Stimulated activated CD4-positive, alpha-beta T cell treated with anti-CD3 and anti-CD28 coated beads, Interleukin-12 subunit alpha, Interleukin-12 subunit beta, amount 100 ng/mL, for 24 hours (primary cell): ENCODE measurements at places on chromosomes 5 and 9.
A peak's percentile ranks its signal among the peaks of the same experiment; 100 is the strongest.

DNA sequence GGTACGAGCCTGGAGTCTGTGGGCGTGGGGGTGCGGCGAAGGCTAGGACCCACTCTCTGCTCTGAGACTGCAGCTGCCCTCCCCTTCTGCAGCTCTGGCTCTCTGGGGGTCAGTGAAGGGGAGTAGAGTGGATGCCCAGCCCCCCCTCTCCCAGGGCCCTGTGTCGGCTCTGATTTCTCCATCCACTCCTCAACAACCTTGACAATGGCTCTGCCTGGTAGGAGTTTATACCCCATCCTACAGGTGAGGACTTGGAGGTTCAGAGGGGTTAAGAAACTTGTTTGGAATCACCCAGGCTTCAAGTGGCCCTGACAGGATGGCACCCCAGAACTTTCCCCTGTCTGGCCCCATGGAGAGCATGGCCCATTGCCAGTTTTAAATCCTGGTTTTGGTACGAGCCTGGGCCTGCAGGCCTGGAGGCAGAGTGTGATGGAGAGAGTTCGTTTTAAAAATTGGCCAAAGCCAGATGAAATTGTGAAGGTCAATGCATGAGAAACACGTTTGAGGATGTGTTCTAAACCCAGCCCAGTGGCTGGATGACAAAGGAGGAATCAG lies 22.3 kb downstream of the NCS1 start:
- no peak for DNase-seq

DNA sequence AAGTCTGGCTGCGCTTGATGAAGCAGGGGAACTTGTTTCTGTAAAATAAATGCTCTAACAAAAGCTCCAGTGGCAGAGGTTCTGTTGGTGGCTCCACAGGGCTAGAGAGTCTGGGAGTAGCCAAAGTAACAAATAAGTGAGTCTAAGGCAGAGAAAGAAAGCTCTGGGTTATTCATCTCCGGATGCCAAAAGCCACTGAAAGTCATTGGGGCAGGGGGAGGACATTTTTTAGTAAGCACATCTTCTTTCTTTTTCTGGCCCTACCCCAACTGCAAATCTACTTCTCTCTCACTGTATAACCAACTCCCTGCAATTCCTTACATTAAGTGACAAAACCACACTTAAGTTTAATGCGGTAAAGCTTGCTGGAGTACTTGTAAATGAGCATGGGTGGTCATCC lies 141.6 kb downstream of the INSYN2B start:
- DNase-seq, result no peak

DNA sequence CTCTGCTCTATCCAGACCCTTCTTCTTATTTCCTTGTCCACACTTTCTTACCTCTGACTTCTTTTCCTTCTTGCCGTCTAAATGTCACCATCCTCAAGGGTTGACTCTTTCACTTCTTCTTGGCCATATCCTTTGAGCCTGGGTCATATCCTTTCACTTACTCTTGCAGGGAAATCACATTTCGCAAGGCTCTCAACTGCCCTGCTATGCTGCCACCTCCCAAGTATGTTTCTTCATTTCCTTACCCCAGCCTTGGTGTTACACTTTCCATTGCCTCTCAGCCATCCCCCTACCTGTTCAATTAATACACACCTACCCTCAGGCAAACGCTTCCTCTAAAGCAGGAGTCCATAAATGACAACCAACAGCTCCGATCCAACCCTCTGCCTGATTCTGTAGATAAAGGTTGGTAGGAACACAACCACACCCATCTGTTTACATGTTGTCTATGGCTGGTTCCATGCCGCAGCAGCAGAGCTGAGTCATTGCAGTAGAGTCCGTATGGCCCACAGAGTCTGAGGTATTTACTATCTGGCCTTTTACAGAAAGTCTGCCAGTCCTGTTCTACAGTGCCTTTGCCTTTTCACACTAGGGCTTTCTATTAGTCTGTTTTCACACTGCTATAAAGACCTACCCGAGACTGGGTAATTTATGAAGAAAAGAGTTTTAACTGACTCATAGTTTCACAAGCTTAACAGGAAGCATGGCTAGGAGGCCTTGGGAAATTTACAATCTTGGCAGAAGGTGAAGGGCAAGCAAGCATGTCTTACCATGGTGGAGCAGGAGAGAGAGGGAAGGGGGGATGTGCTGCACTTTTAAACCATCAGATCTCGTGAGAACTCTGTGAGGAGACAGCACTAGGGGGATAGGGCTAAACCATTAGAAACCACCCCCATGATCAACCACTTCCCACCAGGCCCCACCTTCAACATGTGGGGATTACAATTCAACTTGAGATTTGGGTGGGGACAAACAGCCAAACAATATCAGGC lies 97.9 kb downstream of the SV2C start:
- DNase-seq, result no peak

DNA sequence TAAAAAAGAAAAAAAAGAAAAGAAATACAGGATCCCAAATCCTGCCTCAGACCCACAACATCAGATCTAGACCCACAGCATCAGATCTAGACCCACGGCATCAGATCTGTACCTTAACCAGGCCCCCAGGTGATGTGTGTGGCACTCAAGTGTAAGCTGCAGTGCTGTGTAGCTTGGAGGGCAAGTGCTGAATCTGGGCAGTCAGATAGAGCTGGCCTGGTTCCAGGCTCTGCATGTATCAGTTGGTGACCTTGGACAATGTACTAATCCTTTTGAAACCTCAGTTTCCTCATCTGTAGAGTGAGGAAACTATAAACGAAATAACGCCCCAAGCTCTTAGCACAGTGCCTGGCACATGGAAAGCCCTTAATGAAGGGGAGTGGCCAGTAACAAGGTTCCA lies 16.7 kb downstream of the COL15A1 start:
- no peak for DNase-seq

GRCh38 chr9:76684213-76684612 lies 80.0 kb upstream of the PCA3 start:
- no peak for DNase-seq

- DNase-seq, result no peak
Measured at GRCh38 chr5:58011301-58011700, 448.6 kb downstream of the PLK2 start.

- no peak for DNase-seq
Measured at GRCh38 chr9:91162784-91163443, 198.8 kb downstream of the AUH start.

GRCh38 chr9:89311346-89312221 lies 589 bp downstream of the CKS2 start:
- no peak for DNase-seq

DNA sequence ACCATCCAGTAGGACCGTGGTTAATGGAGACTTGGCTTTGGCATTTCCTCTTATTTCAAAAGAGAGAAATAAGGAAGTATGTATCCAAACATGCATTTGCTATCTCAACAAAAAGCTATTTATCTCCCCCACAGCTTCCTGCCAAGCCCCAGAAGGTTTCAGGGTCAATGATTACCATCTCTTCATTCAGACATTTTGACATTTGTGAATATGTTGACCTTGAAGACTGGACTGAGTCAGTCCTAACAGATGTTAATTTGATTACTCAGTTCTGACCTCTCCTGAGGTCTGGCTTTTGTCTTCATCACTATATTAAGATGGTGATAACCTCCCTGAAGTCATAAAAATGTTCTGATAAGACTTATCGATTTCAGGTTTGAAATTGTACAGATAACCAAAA lies 479.4 kb downstream of the AGTPBP1 start:
- no peak for DNase-seq

DNA sequence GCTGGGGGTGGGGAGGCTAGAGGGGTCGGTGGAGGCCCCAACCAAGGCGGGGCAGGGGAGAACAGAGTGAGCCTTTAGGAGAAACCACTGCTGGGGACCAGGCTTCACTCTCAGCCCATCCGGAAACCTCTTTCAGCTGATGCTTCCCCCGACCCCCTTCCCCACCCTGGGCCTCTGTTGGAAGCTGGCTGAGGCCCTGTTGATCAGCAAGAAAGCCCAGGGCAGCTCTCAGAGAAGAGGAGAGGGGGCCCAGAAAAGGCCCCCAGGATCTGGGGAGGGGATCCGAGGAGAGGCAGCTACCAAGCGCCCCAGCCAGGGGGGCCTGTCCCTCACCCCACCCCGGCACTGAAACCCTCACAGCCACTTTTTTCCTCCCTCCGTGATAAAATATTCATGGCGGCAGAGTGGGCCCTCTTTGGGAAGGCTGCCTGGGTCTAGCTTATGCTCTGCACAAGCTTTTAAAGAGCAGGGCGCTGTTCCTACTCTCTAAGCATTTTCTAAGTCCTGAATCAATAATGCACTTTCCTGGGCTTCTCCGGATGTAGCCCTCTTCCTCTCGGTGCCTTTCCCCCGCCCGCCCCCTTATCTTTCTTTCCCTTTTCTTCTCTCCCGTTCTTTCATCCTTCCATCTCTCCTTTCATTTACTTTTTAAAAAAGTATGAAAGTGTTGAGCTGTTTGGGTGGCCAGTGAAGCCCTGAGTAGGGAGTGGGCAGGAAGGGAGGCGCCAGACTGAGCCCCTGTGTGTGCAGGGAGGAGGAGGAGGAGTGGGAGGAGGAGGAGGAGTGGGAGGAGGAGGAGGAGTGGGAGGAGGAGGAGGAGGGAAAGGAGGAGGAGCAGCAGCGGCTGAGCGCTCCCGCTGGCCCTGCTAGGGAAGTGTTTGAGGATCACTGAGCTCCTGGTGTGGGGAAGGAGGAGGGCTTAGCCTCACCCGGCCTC lies 23.5 kb downstream of the NTNG2 start:
- no peak for DNase-seq

GRCh38 chr5:151497391-151498002 lies 50.1 kb downstream of the SLC36A1 start:
- no peak for DNase-seq

GRCh38 chr5:132825033-132825833 lies 5.2 kb downstream of the SHROOM1 start:
- no peak for DNase-seq

GRCh38 chr5:32585122-32585445 lies 273 bp upstream of the SUB1 start:
- DNase-seq, result no peak

DNA sequence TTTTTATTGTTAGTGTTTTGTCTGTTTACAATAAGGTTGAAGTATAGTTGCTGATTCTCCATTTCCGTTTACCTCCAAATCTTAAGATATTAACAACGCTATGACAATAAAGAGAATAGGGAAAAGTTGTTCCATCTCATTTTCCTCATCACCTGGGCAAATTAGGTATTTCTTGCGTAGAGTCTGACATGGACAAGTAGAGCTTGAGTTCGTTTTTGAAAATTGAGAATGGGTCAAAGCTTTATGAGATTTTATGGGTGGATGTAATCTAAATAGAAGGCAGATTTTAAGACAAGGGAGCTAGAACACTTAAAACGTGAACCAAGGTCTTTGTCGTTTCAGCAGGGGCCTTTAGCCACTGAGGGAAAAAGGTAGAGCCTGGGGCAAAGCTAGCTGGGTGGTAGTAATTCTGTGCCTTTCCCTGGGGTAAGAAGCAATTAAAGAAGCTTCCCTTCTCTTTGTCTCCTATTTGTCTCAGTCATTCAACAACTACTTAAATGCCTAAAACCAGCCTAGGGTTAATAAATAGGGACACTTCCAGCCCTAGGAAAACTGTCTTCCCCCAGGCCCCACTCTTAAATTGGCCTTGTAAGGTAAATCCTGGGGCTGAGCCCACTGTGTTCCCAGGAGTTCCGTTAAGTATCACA lies 551 bp upstream of the CAAP1 start:
- DNase-seq, result no peak

DNA sequence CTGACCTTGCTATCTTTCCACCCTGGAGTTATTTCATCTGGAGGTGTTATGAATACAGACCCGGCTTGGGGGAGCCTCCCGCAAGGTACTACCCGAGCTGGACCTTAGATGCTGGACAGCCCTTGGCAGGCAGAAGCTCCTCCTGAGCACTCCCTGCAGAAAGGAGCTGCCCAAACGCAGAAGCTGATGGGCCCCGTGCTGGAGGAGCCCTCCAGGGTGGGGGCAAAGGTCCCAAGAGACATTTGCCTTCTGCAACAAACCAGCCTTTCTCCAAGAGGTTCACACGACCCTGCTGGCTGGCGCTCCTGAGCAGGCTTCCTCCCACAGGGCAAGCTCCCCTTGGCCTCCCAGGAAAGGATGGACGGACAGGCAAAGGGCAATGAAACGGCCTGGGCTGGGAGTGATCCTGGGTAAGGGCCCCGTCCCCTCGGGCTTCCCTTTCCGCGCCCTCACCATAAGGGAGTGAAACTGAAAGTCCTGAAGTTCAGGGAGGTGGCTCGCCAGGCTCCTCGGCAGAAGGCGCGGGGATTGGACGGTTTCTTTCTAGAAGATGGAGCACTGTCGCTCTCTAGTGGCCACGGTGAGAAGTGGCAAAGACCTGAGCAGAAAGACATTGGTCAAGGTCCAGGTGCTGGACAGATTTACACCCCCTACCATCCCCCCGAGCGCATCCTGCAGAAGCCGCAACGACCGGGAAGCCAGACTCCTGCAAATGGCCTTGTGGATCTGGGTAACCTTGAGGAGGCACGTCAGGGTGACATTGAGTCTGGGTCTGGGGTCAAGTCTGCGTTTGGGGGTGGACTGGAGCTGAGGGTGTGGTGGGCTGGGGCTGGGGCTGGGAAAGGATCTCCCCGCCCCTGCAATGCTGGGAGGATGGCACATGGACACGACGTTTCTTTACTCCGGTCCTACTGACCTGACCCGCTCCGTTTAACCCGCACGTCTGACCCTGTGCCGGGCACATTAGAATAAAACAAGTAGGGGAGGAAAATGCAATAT lies 56.4 kb downstream of the NEURL1B start:
- peak; percentile 79 for DNase-seq

DNA sequence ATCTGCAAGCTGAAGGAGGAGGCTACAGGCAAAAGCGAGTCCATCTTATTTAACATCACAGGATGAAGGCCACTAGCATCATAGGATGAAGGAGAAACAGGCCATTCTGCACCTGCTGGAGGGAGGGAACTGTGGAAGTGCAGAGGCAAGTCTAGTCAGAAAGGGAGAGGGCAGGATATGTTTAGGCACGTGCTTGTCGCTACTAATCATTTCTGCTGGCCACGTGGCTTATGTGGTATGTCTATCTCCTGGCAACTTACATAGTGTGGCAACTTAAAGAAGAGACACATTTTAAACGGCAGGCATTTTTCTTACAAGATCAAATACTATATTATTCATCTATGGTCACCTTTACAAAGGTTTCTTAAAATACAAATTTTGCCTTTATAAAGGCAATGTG lies 74.0 kb downstream of the GNAQ start:
- no peak for DNase-seq

GRCh38 chr5:172895549-172895948 lies 61.5 kb downstream of the ERGIC1 start:
- DNase-seq, result no peak

GRCh38 chr5:169052207-169052606 lies 248.7 kb downstream of the SLIT3 start:
- DNase-seq, result no peak

DNA sequence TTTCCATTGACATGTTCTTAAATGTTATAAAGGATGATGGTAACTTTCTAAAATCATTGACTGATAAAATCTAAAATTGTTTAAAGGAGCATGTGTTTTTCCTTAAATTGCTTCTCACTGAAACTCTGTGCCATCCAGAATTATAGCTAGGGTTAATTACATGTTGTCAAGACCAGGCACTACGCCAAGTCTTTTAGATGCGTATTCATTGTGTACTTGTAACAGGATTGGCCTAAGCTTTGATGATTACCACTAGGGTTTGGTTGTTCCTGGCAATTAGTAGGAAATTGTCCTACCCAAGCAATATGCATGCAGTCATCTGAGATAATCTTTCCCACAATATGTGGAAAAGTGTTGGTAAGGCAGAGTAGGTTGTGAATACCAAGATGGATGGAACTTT lies 43.8 kb downstream of the PRKACG start:
- no peak for DNase-seq
